ENCODE measurements at places on chromosomes 3 and 15.

GRCh38 chr15:63539521-63539920, 35.1 kb downstream of the USP3 start:
- no peak for DNase-seq

DNA sequence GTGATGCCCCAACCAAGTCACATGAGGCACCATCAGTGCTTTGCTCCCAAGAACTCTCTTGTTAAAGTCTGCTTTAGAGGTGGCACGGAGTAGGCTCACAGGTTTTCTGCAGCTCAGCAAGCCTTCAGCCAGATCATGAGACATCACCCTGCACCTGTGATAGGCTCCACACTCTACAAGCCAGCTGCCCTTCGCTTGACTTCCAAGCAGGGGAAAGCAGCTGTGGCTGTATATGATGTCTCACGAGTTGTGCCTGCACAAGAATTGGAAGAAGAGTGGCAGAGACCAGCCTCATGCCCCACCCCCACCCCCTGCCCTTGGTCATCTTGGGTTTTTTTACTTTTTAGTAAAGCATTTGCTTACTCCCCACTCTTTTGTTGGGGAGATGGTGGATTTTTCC, 22.5 kb downstream of the MRPS11 start:
- DNase-seq, result no peak

- DNase-seq, result no peak
Observed at GRCh38 chr3:24952388-24952787, 457.7 kb upstream of the THRB start.

- no peak for DNase-seq
Observed at GRCh38 chr3:42189736-42190135, 76.2 kb downstream of the CCK start.

- no peak for DNase-seq
Observed at GRCh38 chr3:125179143-125179883, 33.2 kb downstream of the SLC12A8 start.

DNA sequence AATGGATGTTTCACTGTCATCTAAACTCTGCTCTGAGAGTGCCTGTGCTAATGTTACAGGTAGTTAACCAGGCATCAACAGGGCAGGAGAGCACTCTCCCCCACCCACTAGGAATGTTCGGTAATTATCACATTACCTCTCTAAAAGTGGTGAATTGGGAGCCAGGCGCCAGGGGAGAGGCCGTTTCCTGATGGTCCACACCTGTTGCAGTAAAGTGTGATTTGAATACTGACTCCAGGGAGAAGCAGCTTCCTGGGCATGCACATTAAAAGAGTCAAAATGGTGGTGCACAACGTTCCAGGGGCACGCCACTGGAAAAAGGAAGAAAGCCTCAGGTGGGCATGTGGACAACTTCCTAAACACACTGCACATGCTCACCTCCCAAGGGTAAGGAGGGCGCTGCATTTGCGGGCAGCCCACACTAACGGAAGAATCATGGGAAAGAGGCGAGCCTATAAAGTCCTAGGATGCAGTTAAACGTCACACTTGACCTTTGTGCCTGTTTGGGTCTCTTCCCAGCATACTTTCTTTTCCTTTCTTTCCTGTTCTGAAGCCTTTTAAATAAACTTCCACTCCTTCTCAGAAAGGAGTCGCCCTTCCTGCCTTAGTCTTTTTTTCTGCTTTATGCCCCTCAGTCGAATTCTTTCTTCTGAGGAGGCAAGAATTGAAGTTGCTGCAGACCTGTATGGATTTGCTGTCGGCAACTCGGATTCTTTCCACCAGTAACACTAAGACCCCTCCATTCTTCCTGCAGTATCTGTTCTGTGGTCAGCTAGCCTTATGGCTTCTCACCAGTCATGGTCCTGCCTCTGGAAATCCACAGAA, 28.9 kb upstream of the GPD1L start:
- no peak for DNase-seq

DNA sequence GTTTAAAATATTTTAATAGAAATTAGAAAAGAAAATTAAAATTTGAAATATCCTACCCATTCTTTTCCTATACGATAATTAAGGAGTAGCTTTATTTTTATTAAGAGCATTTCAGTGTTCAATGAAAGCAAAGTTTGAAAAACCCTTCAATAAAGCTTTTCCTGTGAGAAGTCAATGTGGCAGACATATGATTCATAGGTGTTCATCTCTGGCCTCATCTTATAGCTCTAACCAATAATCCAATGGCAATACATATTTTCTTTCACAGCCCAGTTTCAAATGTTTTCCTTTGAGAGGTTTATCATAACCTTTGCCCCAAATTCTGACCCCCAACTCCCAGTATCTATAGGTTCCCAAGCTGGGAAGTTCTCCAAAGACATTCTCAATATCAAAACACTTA, 8.3 kb downstream of the KPNA1 start:
- no peak for DNase-seq

- DNase-seq, result no peak
Observed at GRCh38 chr15:55879181-55879580, 114.2 kb downstream of the NEDD4 start.

DNA sequence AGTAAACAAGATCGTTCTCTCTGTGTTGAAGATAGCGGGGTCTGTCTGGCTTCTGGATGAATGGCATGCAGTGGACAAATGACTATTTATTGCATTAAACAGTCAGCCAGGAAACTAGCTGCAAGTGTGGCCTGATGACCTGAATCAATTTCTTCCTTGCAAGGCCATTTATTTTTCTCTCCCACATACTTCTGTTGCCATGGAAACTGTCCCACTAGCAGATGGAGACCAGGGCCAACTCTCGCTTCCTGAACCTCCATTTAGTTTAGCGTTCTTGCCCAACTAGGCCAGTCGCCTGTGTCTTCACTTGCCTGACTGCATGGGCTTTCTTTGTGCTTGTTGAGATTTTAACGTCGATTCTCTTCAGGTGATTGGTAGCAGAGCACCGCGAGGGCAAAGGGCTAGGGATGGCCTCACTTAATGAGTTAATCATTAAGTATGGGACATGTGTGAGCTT, 27.6 kb downstream of the LMCD1 start:
- peak; percentile 36 for DNase-seq

- no peak for DNase-seq
Observed at GRCh38 chr15:78457101-78457500, 19.1 kb downstream of the IREB2 start.

GRCh38 chr3:10232137-10232536, 16.1 kb upstream of the TATDN2 start:
- no peak for DNase-seq

GRCh38 chr15:27669641-27670040, 429.5 kb downstream of the OCA2 start:
- DNase-seq, result no peak

DNA sequence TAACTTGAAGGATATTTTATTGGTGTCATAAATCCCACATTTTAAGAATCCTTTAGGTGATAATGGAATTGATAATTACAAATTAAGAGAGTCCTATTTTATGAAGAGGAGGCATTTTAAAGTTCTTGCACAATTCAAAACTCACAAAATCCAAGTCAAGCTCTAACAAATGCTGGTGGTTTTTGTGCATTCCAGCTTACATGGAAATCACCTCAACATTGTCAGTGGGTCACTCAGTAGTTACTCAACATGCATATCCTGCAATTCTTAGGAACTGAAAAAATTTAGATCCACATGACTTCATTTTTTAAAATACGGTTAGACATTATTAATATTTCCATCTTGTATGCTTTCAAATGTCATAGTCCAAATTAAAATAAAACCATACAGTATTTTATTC, 487.2 kb downstream of the CNTN3 start:
- no peak for DNase-seq

DNA sequence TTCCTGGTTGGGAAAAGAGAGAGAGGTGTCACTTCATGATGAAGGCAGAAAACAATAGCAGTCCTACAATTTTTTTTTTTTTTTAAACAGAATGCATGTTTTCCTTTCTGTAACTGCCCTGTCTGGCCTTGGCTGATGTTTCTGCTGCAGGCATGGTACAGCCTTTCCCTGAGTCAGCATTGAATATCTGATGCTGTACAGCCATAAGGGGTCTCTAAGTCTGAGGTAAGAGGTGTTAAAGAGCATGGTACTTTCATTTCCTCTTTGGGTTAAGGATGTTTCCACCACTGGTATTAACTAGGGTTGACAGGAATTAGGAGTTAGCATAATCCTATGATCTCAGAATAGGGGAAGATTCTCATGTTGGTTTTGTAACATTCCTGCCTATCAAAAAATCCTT, 147.4 kb downstream of the CHST2 start:
- DNase-seq, result no peak

DNA sequence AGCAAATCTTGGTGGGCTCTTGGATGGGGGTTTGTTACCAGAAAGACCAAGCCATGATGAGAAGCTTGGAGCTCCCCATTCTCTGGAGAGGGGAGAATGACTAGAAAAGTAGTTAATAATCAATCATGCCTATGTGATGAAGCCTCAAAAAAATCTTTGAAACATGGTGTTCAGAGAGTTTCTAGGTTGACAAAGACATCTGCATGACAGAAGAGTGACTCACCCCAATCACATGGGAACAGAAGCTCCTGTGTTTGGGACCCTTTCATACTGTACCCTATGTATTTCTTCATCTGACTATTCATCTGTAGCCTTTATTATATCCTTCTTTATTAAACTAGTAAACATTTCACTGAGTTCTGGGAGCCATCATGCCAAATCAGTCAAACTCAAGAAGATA, 87.4 kb downstream of the BCHE start:
- DNase-seq, result no peak

Measured in Right ventricle myocardium superior (tissue), 1 donor.